ENCODE measurements at places on chromosomes 1 and 21.

GRCh38 chr1:6345009-6345408, 48.6 kb downstream of the ACOT7 start:
- no peak for DNase-seq

- DNase-seq: no peak
These were observed 489.3 kb downstream of the RWDD3 start for GRCh38 chr1:95723346-95723745.

DNA sequence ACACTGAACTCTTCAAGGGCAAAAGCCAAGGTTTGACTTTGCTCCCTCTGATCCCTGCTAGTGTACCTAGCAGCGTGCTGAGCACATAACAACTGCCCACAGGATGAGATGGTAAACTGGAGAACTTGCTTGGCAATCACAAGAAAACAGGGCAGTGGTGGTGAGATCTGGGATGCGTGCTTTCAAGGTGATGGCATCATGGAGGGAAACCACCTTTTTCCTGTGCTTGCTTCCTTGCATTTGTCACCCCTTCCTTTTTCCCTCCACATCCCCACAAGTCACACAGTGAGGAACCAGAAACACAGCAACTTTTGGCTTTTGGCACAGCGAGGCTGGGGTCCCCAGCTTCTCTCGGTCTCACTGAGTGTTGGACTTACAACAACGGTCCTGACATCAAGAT, 31.4 kb upstream of the BECN2 start:
- DNase-seq: no peak

GRCh38 chr1:204124639-204125038, 27.2 kb downstream of the ETNK2 start:
- no peak for DNase-seq

DNA sequence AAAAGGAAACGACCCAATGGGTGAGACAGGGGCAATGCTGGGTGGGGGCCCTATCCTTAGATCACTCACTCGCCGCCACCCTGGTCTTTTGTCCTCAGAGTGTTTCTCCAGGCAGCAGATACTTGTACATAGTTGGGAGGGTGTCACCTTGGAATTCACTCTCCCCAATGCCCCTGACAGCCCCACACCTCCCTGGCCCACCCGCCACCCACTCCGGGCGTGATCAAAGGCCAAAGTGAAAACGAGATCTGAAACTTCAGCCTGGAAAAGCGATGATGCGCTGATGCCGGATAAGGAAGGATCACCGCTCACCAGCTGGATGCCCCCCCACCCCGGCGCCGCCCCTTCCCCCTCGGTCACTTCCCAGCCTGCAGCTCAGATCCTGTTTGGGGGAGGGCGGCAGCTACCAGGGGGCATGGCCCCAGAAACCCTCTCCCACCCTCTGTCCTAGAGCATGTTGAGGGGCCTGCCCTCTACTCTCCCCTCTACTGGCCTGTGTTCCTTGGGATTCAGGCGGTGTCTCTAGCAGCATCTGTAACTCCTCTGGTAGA, 33.6 kb upstream of the CASZ1 start:
- DNase-seq: no peak

DNA sequence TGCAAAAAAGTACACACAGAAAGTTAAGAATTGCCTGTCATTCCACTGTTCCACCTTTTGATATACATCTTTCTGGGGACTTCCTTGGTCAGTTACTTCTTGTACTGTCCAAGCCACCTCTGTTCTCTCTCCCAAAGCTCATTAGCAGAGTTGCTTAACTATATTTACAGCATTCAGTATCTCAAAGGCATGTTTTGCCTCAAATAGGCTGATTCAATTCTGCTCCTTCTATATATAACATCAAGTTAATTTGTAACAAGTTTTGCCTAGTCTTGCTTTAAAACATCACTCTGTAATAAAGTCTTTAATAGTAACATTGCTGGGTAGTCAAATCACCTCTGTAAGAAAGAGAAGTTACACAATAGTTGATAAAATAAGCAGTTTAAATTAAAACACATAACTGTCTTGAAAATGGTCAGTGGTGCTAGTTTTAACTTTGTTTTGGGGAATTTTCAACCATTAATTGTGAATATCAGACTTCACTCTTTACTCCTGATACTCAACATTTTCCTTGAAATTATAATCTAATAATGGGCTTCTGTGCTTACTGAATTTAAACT, 35.7 kb downstream of the EDARADD start:
- no peak for DNase-seq

GRCh38 chr1:246771366-246771765, 47.2 kb downstream of the SCCPDH start:
- DNase-seq: no peak

DNA sequence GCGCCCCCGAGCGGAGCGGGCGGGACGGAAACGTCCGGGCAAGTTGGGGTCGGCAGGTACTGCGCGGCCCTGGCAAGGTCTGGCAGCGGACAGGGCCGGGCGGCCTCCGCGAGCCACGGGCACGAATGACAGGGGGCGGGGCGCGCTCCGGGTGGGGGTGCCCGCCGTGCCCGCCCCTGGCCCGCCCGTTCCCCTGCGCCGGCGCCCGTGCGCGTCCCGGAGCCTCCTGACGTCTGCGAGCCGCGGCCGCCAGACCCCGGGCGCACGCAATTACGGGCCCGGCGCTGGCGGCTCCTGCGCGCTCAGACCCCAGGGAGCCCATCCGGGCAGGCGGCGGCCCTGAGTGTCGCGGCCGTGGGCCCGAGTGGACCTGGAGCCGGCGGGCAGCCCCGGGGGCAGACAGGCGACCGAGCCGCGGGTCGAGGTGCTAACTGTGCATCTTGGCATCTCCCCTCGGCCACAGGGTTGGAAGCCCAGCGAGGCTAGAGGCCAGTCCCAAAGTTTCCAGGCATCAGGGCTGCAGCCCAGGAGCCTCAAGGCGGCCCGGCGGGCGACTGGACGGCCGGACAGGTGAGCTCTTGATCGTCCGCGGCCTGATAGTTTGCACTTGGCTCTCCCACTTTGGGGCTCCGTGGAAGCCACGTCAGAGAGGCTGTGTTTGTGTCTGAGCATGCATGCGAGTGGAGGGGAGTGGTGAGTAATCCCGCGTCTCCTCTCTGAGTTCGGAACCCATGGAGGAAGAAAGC, 918 bp downstream of the MIB2 start:
- no peak for DNase-seq

GRCh38 chr1:175715742-175716141, 27.7 kb downstream of the TNR start:
- no peak for DNase-seq

DNA sequence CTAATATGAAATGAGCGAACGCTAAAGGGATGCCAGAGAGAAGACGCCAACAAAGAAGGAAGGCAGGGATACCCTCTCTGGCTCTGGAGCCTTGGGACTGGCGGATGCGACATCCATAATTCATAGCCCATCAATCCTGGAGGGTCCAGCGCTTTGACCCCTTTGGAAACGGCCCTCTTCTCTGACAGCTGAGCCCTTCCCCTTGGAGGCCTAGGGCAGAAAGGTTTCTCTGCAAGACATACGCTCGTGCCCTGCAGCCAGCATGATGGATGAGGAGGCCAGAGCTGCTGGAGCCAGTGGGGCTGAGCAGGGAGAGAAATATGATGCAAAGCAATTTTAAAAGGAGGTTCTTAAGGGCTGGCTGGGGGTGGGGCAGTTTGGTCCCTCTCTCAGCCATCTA, 22.2 kb downstream of the OPTC start:
- no peak for DNase-seq

- peak; percentile 40 for DNase-seq
These were observed 2.8 kb upstream of the ATF3 start for GRCh38 chr1:212605441-212606394.

DNA sequence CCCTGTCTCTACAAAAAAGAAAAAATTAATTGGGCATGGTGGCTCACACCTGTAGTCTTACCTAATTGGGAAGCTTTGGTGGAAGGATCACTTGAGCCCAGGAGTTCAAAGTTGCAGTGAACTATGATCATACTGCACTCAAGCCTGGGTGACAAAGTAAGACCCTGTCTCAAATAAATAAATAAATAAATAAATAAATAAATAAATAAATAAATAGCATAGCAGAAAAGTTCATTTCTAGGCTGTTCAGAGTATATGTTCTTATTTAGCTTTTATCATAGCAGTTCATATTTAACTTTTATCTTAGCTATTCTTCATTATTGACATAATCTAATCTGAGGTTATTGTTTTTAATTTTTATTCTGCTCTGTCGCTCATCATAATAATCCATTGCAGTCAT, 8.7 kb upstream of the SEC16B start:
- no peak for DNase-seq

DNA sequence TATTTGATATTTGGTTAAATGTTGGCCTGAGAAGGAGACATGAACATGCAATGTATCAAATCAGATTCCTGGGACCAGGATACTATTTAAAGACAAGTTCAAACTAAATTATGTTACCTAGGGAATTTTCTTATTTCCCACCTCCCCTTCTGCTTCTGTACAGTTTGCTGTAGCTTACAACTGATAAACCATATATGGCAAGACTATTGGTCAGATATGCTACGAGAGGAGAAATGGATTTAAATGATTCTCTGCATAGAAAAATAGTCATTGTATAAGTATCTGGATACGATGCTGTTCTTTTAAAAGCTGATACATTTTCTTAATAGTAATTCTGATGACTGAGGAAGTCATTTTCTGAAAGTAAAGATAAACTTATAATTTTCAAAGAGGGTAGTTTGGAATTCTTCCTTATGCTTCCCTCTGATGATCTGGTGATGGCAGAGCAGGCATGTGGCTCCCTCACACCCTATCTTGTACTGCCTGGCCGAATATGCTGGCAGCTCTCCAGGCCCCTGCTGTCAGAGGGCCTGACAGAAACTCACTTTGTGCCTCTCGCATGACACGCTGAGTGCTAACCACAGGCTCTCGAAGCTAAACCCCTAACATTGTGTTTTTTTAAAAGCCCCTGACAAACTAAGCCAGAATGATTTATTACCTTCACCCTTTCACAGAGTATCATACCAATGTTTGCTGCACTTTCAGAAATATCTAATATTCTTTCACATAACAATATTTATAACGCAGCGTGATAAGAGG, 19.4 kb downstream of the RRP15 start:
- DNase-seq: peak; percentile 73

DNA sequence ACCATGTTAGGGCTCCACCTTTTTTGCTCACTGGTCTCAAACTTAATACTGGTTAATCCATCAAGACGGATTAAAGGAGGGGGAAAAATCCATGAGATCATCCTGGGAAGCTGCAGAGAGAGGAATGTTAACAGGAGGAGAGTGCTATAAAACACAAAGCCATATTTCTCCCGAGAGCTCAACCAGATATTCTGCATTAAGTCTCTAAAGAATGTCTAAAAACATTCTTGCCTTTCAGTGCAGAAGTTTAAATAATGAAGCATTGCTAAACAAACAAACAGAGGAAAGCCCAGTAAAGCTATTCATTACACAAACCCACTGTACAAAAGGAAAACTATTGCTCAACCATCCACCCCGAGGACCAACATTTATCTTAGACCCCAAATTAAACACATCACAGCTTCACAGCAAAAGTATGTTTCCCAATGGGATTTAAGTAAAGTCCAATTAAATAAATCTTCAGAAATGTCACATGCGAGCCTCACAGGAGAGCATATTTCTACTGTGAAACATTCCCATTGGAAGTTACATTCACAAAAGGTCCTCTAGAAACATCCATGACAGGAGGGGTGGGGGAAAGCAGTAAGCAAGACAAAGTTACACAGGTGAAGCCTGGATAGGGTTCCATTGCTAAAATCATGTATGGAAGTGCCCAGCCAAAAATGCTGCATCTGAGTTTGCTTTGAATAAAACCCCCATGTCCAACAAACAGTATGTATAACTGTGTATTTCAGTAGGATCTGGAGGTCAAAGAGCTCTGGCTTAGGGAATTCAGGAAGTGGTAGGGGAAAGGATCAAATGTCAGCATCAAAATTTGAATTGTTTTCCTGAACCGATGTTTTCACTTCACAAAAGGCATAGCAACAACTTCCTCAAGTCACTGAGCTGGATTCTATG, 23.3 kb downstream of the DUSP10 start:
- DNase-seq: peak; percentile 62

DNA sequence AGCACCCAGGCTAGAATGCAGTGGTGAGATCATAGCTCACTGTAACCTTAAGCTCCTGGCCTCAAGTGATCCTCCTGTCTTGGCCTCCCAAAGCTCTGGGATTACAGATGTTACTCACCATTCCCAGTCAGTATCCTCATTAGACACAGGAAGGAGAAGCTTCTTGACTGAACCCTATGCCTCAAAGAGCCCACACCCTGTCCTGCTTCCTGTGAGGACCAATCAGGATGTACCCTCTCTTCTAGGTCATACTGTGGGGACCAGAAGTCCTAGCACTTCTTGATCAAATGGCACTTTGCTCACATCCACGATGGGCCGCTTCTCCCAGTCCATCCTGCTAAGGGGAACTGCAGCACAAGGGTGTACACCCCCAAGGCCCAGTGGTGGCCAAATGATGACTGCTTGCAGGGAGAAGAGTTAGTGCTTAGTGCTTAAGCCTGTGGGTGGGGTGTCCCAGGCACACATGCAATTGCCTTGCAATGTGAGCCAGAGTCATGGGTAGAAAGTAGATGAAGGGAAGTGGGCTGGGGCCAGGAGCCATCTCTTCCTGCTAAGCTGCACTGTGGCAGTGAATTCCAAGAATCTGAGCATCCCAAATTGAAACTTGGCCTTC, 9.8 kb downstream of the CD34 start:
- no peak for DNase-seq

DNA sequence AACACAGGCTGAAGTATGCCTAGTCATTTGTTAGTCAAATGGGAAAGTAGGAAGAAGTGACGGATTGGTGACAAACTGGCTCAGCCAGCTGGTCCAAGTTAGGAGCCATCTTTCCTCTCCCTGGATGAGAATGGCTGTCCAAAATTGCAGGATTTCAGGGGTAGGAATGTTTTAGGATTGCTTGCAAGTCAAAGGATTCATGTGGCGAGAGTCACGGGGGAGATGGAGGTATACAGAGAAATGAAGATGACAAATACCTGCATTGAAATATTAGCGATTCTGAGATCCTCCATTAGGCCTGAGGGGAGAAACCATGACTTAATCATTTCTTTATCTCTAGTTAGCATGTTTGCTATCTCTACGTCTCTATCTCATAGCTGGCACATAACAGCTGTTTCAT, 41.8 kb upstream of the PIGC start:
- DNase-seq: no peak

DNA sequence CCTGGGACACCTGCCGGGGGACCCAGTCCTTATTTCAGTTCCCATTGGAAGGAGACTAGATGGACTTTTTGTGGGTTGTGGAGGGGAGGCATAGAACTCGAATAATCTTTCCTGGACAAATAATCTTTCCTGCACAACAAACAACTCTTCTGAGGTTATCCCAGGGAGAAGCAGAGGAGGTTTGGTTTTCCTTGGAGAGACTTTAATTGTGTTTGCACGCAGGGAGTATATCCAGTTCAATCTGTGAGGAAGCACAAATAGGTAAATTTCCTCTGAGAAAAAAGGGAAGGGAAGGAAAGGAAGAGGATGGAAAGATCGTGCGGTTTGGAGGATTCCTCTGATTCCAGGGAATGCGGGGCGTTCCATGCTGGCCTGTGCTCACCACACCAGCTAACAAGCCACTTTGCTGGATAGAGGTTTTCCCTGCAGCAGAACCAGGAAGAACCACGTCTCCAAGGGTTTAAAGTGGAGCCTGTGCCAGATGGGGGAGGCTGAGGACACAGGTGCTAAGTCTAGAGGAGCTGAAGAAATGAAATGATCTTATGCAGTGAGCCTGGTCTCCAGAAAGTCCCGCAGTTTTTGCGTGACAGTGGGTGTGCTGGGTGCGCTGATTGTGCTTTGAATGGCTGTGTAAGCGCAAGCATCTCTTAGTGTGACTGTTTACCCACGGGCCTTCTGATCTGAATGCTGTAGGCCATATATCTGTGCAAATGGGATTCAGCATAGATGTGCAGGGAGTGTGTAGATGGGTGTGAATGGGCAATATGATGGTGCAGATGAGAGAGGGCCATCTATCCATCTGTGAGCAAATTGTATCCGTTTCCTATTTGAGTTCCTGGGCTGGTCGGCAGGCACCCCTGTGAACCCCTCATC, 7.6 kb downstream of the PAX7 start:
- DNase-seq: no peak

Data from KBM-7 (cell line).